CD4-positive, alpha-beta T cell treated with Interleukin-17A for 4 hours (primary cell): ENCODE measurements at places on chromosomes 2 and 18.

GRCh38 chr2:29376541-29376940, 261.3 kb downstream of the CLIP4 start:
- no peak for DNase-seq

- peak; percentile 42 for DNase-seq
These were observed 662 bp downstream of the ACVR2A start for GRCh38 chr2:147845411-147845971.

GRCh38 chr18:79314838-79315388, 80.8 kb upstream of the NFATC1 start:
- DNase-seq, result no peak

GRCh38 chr18:59265974-59266369, 7.3 kb downstream of the RAX start:
- DNase-seq, result no peak

DNA sequence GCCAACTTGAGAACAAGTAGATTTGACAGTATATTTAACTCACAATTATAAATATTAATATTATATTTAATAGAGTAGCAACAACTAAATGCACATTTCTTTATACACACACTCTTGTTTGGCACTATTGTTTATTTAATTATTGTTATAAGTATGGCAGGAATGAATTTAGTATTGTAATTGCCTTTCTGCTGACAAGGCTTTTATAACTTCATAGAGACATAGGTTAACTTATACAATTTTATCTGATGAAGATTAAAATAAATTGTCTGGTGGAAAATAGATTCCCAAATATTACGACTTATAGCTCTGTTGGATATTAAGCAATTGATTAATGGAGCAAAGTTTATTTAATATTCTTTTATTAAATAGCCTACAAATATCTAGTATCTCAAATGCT, 347.9 kb upstream of the CDH19 start:
- no peak for DNase-seq

DNA sequence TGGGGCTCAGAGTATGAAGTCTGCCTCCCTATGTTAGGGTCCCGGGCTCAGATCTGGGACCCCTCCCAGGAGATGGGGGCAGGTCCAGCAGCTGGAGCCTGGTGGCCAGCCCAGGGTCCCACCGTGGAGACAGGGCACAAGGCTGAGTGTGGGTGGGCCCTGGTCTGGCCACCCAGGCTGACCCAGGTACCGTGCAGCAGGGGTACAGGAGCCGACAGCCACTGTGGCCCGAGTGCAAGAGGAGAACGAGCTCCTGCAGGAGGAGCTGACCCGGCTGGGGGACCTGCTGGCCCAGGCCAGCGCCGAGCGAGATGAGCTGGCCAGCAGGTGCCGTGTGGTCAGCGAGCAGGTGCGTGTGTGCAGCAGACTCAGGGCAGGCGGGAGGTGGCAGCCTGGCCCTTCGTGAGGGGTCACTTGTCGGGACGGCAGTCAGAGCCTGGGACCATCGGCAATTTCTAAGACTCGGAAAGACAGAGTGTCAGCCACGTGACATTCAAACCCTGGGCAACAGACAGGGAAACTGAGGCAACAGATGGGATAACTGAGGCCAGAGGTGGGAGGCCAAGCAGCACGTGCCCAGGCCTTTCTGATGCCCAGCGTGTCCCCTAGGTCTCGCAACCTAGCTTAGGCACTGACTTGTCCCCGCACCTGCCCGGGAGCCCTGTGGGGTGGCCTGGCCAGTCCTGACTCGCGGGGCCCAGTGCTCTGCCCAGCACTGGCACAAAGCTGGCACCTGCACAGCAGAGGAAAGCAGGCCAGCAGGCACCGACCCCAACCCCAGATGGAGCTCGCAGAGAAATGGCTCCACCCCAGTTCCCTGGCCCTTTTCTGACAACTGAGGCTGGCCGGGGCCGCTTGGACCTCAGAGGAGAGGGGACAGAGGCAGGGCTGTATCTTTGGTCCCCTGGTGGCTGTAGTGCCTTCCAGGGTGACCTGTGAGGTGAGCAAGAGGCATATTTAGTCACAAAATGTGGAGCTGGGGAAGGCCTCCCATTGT, 13.9 kb downstream of the CROCC2 start:
- DNase-seq, result no peak

GRCh38 chr18:13276530-13277520, 58.3 kb downstream of the LDLRAD4 start:
- peak; percentile 53 for DNase-seq

DNA sequence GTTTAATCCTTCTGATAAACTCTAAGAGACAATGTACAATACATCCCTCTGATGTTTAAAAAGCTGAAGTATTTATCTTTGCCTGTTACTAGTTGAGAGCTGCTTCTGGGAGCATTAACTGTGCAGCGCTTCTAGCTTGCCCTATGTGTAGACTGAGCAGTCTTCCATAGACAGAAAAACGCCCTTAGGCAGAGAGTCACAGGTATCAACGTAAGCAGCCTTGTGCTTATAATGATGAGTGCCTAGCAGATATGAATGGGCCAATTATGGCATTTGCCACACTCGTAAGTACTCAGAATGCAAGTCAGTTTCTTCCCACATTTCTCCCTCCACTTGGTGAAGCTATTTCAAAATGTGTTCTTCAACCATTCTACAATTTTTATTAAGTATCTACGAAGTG, 731.1 kb upstream of the SLC8A1 start:
- DNase-seq, result no peak
